A549 treated with CORT108297 at 1 μM for 4 hours (cell line): ENCODE measurements at places on chromosomes 13 and 19. TPM values are rescaled to one million over a fixed set of nuclear protein-coding genes. Genes with fewer than 3 reads are reported as not detected.

Gene EID2
- total RNA-seq = 33.7 to 46.9 TPM (median 42.4 TPM) in 5 replicates

Gene FXYD3
- 0.10 to 0.24 TPM (median 0.12 TPM) in 4 of 5 replicates, not detected in the other for total RNA-seq

Gene ZNF98
- not detected in 5 replicates for total RNA-seq

Gene SHISA7
- 0.02 TPM in 1 of 5 replicates, not detected in the others for total RNA-seq

Gene CABP5
- total RNA-seq = not detected in 5 replicates

Gene PDS5B
- total RNA-seq = 8.8 to 12.9 TPM (median 9.3 TPM) in 5 replicates

Gene TEX29
- 0.13 to 0.29 TPM in 2 of 5 replicates, not detected in the others for total RNA-seq

Gene JOSD2
- total RNA-seq = 52.7 to 92.9 TPM (median 89.0 TPM) in 5 replicates

Gene MAG
- total RNA-seq = 0.12 TPM in 1 of 5 replicates, not detected in the others

Gene CAPS
- 0.47 to 1.2 TPM (median 1.2 TPM) in 5 replicates for total RNA-seq

Gene URAD
- not detected in 5 replicates for total RNA-seq

Gene FCAR
- total RNA-seq = not detected in 5 replicates

Gene CAPN12
- total RNA-seq = 5.0 to 6.7 TPM (median 6.2 TPM) in 5 replicates

Gene GJB2
- 0.66 to 1.0 TPM (median 0.87 TPM) in 5 replicates for total RNA-seq

Gene EXOC3L2
- total RNA-seq = 0.58 to 1.8 TPM (median 1.3 TPM) in 5 replicates

Gene MED16
- 11.3 to 22.3 TPM (median 21.5 TPM) in 5 replicates for total RNA-seq

Gene DCT
- total RNA-seq = not detected in 5 replicates

Gene ATP8B3
- total RNA-seq = 1.9 to 3.1 TPM (median 2.8 TPM) in 5 replicates

Gene SERP2
- total RNA-seq = not detected in 5 replicates

Gene TLE6
- 3.4 to 6.1 TPM (median 5.6 TPM) in 5 replicates for total RNA-seq
